Stimulated activated CD4-positive, alpha-beta T cell treated with anti-CD3 and anti-CD28 coated beads, Interleukin-1b, Interleukin-23, amount 100 ng/mL, for 1 hour (primary cell): ENCODE measurements at places on chromosomes 11 and 22.

DNA sequence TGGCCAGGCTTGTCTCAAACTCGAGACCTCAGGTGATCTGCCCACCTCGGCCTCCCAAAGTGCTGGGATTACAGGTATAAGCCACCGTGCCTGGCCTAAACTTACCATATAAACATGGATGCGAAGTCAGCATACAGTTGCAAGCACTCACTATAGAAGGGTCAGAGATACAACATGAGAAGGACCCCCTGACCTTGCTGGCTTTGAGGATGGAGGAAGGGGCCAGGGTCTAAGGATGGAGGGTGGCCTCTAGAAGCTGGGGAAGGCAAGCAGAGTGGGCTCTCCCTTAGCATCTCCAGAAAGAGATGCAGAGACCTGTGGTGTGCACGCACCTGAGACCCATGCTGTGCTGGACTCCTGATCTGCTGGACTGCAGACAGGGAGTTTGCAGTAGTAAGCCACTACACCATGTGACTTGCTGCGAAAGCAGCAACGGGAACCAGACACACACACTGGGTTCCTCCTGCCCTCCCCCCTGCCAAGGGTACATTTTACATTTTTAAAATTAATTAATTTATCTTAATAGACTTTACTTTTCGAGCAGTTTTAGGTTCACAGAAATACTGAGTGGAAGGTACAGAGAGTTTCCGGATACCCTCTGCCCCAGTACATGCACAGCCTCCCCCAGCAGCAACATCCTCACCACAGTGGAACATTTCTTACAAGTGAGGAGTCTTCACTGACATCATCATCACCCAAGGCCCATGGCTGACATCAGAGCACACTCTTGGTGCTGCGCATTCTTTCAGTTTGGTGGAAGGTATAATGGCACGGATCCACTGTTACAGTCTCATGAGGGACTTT, 170.1 kb upstream of the B3GAT1 start:
- no peak for DNase-seq

DNA sequence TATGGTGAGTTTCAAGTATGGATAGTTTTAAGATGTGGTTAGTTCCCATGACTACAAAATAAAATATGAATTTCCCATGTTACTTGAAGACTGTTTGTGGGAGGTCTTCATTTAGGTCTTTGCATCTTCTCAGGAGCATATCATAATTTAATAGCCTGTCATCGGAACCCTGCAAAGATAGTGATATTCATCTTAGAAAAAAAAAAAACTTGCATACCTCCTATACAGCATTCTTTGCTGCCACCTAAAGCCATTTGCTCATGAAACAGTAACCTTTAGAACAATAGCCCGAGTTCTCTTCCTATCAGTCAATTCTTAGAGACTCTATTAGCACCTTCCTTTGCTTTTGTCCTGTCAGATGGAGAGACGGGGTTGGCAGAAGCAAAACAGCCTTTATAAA, 75.3 kb downstream of the ARFGAP2 start:
- no peak for DNase-seq

DNA sequence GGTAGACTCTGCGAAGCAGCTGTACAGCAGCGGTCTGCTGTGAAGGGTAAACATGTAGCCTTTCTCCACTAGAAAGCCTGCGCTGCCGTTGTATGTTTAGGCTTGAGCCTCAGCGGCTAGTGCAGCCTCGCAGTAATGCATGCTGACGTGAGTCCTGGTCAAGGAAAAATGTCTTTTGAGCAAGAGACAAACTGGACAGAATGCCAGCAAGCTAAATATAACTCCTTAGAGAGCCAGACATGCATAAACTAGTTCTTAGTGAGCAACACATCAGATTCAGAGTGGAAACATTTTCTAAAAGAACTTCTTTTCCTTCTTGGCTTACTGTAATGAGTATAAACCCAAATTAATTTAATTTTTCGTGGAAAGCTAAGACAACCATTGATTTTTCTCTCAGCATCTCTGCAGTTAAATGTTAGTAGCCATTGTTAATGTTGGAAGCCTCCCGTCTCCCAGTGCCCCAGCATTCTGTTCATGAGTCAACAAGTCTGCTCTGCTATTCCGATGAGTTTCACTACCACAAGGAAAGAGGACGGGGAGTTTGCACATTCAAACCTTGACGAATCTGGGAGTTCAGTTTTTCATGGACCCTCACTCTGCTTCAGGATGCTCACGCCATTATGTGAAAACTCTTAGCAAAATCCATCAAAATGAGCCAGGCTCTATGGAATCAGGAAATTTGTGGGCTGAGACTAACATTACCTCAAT, 51.4 kb downstream of the JAM3 start:
- DNase-seq = no peak

- no peak for DNase-seq
Observed at GRCh38 chr11:111571829-111572501, 30.3 kb upstream of the SIK2 start.

DNA sequence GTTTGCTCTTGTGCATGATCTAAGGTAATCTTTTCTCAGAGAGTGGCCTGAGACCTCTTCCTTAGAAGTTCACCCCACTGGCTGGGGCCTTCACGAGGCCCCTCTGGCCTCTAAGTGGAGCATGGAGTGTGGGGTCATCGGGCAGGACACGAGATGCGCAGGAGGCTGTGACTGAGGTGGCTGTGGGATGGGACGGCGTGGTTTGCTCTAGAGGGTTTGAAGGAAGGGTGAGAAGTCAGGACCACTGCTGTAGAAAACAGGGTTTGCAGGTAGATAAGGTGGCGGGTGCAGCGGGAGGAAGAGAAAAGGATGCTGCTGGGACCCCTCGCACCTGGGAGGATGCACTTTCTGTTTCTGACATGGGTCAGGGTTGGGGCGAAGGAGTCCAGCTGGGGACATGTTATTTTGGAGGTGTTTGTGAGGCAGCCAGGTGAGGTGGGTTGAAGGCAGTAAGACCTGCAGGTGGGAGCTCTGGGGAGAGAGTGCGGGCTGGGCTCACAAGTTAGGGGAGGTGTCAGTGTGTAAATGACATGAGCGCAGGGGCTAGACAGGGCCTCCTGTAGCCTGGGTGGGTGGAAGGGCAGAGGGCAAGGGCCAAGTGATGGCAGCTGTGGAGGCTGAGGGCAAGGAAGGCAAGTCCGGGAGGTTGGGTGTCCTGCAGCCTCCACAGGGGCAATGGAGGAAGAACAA, 62.5 kb downstream of the KCNQ1 start:
- DNase-seq = no peak

GRCh38 chr11:8362899-8363298, 99.2 kb upstream of the LMO1 start:
- DNase-seq = no peak

- DNase-seq = no peak
Observed at GRCh38 chr11:93517041-93517440, 26.1 kb downstream of the SMCO4 start.

GRCh38 chr22:36017651-36018091, 11.0 kb downstream of the RBFOX2 start:
- no peak for DNase-seq

- DNase-seq = no peak
Observed at GRCh38 chr22:48427731-48428211, 1399.9 kb downstream of the BRD1 start.

- DNase-seq = no peak
Observed at GRCh38 chr11:102534261-102534872, 3.8 kb upstream of the MMP7 start.

GRCh38 chr11:44753961-44754645, 27.3 kb downstream of the TSPAN18 start:
- no peak for DNase-seq

DNA sequence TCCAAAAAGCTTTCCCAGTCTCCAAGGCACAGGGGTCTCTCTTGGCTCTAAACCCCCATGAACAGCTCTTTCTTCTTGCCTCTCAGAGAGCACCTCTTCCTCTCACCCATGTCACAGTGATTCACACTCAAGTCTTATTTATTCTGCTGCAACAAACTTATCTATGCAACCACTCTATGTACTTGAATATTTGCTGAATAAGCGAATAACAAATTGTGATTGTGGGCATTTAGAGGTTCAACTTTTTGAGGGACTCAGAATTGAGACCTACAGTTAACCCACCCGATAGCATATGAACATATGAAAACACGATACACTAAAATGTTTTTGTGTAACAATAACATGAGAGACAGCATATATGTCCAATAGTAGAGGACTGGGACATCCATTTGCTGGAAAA, 137.1 kb upstream of the NARS2 start:
- no peak for DNase-seq

- DNase-seq = no peak
Observed at GRCh38 chr11:31340903-31341572, 28.5 kb downstream of the DCDC1 start.

DNA sequence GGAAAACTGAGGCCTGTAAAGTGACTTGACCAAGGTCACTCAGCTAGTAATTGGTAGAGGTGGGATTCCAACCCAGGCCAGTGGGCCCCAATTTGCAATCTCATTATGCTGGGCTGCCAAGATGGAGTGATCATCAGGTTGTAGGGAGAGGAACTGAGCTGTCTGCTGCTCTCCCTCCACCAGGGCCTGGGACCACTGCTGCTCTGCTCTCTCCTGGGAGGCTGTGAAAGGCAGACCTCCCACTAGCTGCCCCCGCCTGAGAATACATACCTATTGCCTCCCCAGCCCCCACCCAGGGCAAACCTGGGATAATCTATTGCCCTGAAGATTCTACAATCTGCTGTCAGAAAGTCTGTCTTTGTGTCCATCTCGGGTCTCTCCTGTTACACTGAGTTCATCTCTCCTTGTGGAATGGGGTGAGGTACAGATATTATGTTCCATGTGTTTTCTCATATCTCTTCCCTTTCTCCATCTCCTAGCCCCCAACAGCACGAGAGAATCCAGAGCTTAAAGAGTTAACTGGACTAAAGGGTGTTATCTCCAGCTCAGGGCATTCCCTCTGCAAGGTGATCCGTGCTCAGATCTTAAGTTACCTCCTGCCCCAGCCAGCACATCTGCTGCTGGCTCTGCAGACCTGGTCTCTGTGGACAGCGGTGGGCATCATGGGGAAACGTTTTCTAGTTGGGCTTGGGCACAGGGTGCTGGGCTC, 5.6 kb downstream of the NECTIN1 start:
- DNase-seq = no peak

- DNase-seq = no peak
Observed at GRCh38 chr22:44620841-44621257, 81.2 kb upstream of the PRR5 start.

DNA sequence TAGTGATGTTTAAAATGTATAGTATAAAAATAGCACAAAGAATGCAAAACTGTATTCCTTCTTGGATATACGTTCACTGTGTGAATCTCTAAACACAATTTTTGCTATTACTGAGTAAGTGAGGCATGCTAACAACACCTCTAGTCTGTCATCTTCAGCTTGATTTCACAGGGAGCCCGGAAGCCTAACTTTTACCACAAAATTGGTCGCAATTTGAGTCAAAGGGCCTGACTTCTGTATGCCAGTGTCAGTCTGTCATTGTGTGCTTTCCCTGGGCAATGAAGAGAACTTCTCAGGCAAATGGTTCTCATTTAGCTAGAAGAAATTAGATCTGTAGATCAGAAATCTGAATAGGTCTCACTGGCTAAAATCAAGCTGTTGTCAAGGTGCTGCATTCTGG, 1059.5 kb downstream of the FAM181B start:
- DNase-seq = no peak

DNA sequence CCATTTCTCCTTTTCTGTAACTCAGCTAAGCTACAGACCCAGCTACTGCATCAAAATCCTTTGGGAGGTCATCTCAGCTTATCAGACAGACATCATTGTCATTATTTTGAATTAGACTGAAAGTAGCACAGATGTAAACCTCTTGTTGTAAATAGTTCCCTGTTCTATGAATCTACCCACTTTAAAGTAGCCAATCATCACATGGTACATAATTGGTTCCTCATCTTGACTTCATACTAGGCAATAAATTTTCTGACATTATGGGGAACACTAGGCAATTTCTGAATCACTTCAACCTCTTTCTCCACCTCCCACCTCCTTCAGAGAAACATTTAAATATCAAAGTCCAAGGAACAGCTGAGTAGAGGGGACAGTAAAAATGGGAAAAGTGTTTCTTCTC, 47.9 kb downstream of the MPPED2 start:
- no peak for DNase-seq

GRCh38 chr11:1148752-1149180, 9.0 kb upstream of the MUC5AC start:
- no peak for DNase-seq

DNA sequence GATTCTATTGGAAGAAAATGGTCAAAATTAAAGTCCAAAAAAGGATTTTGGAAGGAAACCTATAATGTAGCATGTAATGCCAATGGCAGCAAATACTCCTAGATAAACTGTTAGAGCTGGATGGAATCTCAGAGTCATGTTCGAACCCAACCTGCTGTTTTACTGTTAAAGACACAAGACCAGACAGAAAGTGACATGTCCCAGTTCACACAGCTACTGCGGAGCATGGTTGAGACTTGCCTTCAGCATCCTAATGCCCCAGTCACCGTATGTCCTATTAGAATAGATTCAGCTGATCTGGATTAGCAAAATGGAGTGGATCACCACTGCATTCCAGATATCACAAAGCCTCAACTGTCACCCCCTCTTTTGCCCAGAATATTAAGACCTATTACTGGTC, 14.9 kb downstream of the PISD start:
- DNase-seq = no peak

DNA sequence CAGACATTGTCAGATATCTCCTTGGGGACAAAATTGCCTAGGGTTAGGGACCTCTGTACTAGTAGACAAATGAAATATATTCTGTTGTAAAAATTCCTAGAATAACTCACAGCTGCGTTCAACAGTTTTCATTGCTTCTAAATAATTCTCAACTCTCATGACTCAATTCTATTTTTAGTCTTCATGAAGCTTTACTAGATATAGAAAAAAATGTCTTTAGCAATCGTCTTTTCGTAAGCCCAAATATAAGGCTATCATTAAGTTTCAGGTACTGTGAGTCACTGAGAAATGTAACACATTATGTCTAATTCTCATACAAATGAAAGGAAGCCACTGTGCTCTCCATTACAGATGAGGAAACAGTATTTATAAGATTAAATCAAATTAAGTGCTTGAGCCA, 6.4 kb downstream of the MMP12 start:
- no peak for DNase-seq

GRCh38 chr22:49272546-49273125, 555.0 kb downstream of the BRD1 start:
- DNase-seq = no peak

GRCh38 chr22:25067851-25068421, 115.4 kb downstream of the KIAA1671 start:
- peak; percentile 69 for DNase-seq

DNA sequence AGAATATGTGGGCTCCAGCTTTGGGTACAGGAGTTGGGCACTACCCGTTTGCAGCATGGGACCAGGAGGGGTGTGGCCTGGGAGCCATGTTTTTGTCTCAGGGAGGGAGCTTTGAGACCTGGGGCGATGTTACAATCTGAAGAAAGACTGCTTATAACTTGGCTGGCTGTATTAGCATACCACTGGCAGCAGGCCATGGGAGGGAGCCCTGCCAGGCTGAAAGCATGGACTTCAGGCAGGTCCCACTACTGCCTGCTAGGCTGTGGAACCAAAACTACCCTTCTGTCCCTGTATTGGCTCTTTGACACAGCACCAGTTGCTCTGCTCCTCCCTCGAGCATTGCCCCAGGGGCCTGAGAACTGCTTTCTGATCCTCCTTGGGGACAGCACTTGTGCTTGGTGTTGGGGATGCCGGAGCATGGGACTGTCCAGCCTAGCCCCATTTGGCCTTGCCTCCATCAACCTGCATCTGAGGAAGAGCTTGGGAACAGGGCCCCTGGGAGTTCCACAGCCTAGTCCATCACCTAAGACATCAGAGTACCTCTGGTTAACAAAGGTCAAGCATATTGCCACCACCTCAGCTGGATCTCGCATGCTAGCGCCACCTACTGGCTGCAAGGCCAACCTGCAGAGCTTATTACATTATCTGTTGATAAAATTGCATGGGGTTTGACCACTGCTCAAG, 217.4 kb downstream of the SBF2 start:
- no peak for DNase-seq

- DNase-seq = no peak
Observed at GRCh38 chr11:73946798-73947458, 3.9 kb upstream of the DNAJB13 start.
